ENCODE measurements at places on chromosomes 6 and 20. TPM values are rescaled to one million over a fixed set of nuclear protein-coding genes. Genes with fewer than 3 reads are reported as not detected.
A peak's percentile ranks its signal among the peaks of the same experiment; 100 is the strongest.

BMP5 gene
- 5.6 TPM for total RNA-seq

GSTA2 gene
- total RNA-seq = not detected

BEND6 gene
- 0.55 TPM for total RNA-seq

RFX6 gene
- total RNA-seq = not detected

CEP85L gene
- 7.9 TPM for total RNA-seq

DEFB123 gene
- not detected for total RNA-seq

GCNT2 gene
- 18.7 TPM for total RNA-seq

TBXT gene
- not detected for total RNA-seq

EPHA7 gene
- total RNA-seq = 11.0 TPM

BMP7 gene
- total RNA-seq = not detected

ZC2HC1B gene
- not detected for total RNA-seq

- no peak for DNase-seq
Observed at GRCh38 chr6:1916334-1917070, 306.8 kb downstream of the FOXC1 start.

DNA sequence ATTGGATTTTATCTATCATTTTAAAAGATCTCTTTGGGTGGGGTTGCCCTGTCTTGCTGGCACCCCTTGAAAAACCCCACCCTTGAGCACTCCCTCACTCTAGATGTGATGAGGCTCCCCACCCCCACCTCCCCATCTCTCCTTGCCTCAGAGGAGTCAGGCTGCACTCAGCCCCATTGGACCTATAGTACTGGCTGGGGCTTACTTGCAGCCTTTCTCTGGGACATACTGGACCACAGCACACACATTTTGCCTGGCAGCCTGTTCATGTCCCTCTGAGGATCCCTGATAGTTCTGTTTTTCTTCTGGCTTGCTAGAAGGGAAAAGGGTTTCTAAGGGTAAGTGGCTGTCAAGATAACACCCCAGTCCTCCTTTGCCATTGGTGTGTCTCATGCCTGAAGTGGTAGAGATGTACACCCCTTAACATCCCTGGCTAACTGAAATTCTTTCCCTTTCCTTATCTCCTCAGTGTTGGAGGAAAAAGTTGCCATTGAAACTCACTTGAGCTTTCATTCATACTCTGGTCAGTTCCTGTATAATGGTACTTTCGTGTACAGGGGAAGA is 553.4 kb upstream of the CITED2 start:
- DNase-seq = no peak

GRCh38 chr6:134415656-134416055 is 97.7 kb upstream of the SGK1 start:
- no peak for DNase-seq

DNA sequence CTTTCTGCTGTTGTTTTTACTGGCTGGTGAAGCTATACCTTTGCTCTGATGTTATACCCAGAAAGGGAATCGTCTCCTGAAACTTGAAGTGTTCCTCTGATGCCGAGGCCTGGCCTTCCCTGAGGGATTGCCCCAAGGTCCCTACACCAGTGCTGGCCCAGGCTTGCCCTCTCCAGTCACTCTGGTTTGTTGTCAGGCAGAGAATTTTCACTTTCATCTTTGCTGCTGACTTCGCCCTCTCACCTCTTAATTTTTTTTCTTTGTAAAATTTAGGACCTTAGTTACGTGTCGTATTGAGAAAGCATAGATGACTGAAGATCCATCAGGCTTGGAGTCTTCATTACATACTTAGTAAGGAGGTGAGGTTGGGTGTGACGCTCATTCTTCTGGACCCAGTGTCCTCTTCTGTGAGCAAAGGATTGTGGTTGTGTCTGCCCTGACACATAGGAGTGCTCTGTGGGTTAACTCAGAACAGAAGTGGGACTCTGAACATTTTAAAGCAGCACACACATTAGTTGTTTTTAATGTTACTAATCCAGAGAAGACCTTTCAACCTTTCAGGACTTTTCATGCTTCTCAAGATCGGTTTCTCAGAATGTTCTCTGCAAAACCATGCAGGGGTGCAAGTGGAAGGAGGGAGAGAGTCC is 45.4 kb downstream of the TULP4 start:
- DNase-seq = no peak

DNA sequence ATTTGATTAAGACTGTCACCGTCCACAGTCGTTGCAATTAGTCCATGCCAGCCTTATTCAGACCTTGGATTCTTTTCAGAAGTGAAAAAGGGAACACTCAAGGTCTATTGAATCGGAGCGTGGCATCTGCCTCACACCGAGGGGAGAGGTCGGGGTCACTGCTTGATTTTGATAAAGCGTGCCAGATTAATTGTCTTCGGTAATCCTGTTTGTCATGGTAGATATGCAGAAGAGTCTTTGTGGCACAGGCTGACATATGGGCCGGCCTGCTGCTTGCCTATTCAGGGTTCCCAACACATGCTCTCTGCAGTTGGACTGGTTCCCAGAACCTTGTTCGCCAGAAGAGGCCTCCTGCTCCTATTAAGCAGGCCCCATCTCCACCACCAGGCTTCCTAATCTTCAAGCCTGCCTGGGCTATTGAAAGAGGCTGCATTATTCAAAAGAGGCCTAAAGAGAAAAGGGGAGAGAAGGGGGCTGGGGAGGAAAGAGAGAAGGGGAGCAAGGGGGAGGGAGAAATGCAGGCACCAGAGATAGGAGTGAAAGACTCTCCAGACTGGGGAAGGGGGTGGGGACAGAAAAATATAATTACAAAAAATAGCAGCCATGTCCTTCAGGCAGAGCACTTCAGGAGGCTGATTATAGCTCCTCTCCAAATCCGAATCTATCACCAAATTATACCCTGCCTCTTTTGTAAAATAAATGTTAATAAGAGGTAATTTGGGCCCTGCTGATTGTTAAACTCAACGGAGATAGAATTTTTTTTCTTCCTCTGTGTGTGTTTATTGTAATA is 611.3 kb downstream of the HDGFL1 start:
- peak; percentile 8 for DNase-seq

DNA sequence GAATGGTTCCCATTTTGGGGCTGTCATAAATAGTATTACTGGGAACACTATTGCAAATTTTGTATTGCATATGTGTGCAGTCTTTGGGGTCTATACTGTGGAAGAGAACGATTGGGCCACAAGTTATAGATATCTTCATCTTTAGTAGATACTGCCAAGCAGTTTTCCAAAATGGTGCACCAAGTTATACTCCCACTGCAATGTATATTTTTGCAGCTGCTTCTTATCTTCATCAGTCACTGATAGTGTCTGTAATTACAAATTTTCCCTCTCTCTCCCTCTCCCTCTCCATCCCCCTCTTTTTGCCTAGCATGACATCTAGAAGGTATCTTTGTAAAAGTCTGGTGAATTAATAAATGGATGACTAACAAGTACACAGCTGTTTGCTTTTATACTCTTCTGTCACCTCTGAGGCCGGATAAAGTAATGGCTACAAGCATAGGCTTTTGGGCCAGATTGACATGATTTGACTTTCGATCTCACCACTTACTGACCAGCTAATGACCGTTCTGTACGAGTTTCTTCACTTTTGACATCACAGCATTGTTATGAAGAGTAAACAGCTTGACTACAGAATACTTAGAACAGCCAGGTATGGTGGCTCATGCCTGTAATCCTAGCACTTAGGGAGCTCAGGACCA is 113.3 kb upstream of the SLC2A12 start:
- DNase-seq = no peak

GRCh38 chr6:165937564-165938358 is 229.9 kb downstream of the TBXT start:
- DNase-seq = no peak

DNA sequence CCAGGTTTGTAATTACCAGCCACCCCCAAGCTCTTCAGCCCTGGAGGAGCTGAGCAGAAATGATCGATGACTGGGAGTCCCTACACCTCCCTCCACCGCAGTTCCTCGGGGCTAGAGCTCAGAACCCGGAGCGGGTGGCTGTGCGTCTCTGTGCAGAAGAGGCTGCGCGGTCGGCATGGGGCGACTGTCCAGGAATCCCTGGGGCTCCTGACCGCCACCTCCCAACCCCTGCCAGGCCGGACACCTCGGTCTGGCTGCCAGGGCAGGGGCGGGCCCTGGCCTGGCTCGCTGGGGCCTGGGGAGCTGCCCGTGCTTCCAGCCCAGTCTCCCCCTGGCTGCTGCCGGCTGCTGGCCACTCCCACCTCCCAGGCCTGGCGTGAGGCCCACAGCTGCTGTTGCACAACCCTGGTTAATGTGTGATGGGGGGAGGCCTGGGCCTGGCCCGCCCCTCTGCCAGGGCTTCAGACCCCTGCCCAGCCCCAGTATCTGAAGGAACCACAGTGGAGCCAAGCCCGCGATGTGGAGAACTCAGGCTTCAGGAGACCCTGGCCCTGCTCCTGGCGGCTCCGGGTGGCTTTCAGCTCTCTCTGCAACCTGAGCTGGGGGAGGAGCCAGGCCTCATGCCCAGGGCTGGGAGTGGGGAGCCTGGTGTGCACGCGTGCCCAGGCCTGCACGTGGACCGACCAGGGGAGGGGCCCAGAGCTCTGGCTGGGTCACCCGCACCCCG is 1.2 kb downstream of the SLC2A4RG start:
- DNase-seq = peak; percentile 93

DNA sequence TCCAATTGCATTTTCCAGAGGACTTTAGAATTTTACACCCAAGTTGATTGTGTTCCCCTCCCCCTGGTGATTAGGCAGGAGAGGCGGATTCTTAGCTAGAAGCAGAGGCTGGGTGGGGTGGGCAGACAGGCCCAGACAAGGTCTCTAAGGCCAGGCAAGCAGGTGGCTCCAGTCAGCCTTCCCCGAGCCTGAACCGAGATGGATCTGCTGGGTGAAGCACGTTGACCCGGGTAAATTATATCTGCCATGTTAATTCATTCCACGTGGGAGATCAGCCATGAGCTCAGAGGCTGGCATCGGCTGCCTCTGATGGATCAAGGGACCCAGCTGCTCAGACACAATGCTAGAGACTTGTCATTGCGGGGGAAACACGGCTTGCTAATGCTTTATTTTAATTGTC is 159.5 kb upstream of the MAFB start:
- DNase-seq = no peak

GRCh38 chr6:143555582-143555981 is 44.1 kb upstream of the FUCA2 start:
- no peak for DNase-seq

DNA sequence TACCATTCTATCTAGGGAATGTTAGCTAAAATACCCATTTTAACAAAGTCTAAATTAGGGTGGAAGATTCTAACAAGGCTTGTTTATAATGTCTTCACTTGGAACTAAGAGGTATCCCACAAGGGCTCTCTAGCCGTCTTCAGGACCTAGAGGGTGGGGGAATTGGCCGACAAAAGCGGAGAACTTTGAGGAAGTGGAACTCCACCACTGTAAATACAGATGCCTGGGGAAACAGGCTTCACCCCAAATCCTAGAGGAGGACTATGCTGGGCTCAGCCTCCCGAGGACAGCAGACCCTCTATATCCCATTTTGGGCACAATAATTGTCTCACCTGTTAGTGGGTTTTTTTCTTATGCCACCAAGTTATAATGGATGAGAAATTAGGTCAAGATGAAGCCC is 58.0 kb upstream of the TFB1M start:
- DNase-seq = no peak

DNA sequence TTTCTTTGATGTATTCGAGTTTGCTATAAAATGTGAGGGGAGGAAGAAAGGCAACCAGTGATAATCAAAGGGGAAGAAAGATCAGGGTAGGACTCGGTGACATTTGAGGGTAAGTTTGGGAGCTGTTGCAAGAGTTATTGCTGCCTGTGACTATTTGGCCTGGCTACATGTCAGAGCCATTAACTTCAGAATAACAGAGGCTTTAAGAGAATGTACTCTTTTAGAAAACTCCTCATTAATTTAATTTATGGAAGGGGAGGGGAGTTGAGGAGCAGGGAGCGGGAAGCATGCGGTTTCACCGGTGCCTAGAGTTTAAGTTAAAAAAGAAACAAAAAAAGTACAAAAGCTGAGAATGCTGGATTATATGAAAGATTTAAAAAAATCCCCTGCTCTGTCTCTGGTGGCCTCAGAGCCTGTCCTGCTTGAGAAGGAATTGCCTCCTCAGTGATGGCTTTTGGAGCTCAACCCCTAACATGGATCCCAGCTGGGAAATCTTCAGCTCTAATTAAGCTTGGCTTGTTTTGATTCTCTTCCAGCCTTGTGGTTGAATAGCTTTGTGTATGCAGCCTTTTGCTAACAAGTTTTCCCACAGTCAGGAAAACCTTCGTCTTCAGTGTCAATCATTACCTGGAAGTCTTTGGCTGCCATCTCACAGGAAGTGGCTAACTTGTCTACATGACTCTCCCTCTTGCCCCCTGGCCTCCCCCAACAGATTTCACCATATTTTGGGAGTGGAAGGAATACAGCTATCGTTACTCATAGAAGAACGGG is 238.2 kb downstream of the SOX4 start:
- DNase-seq = no peak

- peak; percentile 69 for DNase-seq
Observed at GRCh38 chr6:42404484-42404883, 47.2 kb downstream of the TRERF1 start.
